ENCODE measurements at places on chromosomes 2 and 18.

DNA sequence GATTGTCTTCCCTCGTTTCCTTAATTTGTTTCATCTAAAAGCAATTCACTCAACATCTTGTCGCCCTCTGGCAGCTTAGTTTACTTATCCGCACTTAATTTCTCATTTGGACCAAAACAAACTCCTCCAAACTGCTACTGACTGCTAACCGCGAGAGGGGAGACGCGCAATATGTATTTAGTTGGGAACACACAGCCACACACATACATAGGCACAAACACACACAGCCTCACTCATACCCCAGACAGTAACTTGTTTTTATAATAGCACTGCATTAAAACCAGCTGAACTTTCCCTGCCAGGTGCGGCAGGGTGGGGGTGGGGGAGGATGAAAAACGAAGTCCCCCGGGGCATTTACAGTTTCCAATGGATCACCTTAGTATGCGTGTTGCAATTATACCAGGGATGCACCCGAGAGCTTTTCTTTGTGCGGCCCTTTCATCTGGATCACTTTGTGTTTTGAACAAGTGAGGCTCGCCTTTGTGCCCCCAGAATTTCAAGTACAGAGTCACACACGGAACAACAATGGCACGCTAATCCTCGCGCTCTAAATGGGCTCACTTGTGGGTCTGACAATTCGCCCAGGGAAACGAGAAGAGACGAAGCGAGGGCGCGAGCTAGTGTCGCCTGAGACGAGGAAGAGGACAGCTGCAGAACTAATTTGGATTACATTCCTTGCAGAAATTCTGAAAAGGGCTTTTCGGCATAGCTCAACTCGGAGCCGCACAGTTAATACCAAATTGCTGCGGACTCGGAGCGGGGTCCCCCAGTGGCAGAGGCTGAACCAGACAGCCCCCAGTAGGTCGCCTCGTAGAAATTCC is 2.4 kb downstream of the ERBB4 start:
- no peak for DNase-seq

GRCh38 chr2:168594778-168595177 is 138.7 kb downstream of the CERS6 start:
- DNase-seq, result no peak

GRCh38 chr2:40646642-40647041 is 194.8 kb upstream of the SLC8A1 start:
- DNase-seq, result no peak

GRCh38 chr2:88669482-88670214 is 21.8 kb upstream of the RPIA start:
- no peak for DNase-seq

DNA sequence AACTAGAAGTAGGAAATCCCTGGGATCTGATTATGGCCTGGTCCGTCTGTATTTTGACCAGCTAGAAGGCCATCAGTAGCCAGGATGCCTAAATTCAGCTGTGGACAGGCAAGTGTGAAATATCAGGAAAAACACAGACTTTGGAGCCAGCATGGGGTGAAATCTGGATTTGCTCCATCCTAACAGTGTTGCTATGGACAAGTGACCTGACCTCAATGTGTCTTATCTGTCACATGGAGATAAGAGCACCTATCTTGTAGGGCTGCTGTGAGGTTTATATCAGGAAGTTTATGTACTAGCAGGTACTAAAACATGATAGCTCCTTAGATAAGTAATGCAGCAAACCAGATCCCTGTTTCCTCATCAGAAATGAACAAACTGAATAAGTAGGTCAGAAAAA is 460.4 kb downstream of the STK39 start:
- DNase-seq, result no peak

DNA sequence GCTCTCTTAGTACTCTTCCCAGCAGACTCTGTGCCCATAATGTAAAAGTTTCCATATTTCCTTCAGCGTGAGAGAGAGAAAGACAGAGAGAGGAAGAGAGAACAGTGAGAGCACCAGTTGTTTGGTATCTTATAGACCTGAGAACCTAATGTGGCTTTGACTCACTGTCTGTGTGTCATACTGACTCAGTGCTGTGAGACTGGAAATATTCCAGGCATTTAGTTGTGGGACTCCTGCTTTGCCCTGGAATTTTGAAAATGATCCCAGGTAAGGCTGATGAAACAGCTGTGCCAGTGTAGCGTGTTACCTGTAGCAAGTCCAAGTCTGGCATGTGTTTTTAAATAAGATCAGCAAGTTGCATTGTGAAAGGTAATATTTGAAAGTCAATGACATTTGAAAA is 87.9 kb upstream of the KCNH7 start:
- DNase-seq, result no peak

DNA sequence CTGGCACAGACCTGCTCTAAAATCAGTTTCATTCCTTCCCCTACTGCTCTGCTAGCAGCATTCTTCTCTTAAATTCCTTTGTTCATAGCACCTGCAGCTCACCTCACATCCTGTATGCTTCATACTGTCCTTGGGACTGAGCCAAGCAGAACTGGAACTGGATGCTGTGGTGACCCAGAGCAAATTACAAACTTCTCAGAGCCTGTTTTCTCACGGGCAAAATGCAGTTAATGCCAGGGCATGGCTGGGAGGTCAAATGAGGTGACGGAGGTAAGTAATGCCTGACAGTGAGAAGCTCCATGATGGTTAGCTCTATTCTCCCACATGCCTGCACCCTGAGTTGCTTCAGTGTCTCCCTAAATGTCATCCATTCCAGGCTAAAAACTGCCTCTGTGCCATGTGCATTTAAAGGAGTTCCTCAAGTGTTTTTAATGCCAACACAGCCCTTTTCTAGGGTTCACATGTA is 29.7 kb downstream of the C2orf42 start:
- DNase-seq, result no peak
